Activated CD4-positive, alpha-beta T cell treated with anti-CD3 and anti-CD28 coated beads, Interleukin-2, amount 10 ng/mL, durations not matched to agents 7 days and 5 days (primary cell): ENCODE measurements at places on chromosomes 4 and X.
A peak's percentile ranks its signal among the peaks of the same experiment; 100 is the strongest.

DNA sequence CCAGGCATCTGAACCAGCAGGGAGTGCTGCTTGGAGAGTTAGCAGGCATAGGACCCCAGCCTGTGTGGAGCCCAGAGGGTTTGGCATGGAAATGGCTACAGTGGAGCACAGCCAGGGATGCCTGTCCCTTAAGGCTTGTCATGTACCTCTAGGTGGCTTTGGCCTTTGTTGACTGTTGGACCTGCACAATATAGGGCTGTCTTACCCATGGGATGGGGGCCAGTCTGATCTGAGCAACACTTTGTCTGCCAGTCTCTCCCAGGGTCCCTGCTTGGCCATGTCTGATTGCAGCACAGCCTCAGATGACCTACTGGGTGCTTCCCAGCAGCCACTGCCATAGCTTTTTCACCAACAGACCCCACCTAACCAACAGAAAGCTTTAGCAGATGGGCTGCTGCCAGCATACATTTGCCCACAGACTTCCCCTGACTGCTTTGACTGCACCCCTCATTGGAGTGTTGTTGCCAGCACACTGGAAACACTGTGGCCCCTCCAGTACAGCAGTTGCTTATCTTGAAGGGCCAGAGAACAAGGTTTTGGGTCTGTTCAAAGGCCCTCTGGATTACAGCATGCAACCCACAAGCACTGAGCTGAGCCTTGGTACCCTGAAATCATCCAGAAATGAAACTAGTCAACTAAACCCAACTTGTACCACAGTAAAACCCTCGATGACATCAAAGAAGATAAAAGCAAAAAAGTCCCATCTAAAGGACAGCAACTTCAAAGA lies 22.1 kb downstream of the ANAPC10 start:
- no peak for DNase-seq

- DNase-seq: no peak
Observed at GRCh38 chr4:89324671-89325070, 17.1 kb upstream of the GPRIN3 start.

GRCh38 chr4:106032851-106033286 lies 137.6 kb downstream of the NPNT start:
- DNase-seq: no peak

- DNase-seq: no peak
Observed at GRCh38 chrX:106467422-106467821, 144.4 kb upstream of the RADX start.

- DNase-seq: peak; percentile 59
Observed at GRCh38 chr4:2787230-2788100, 5.4 kb upstream of the SH3BP2 start.

- no peak for DNase-seq
Observed at GRCh38 chrX:114889481-114889880, 127.9 kb downstream of the IL13RA2 start.

GRCh38 chr4:76326515-76326914 lies 20.0 kb downstream of the STBD1 start:
- DNase-seq: no peak

GRCh38 chr4:119162174-119162573 lies 26.5 kb downstream of the MYOZ2 start:
- no peak for DNase-seq

GRCh38 chr4:121062521-121062920 lies 9.8 kb downstream of the NDNF start:
- DNase-seq: no peak

- DNase-seq: no peak
Observed at GRCh38 chr4:77742054-77742453, 77.1 kb downstream of the CNOT6L start.

- peak; percentile 18 for DNase-seq
Observed at GRCh38 chrX:46912603-46913491, 626 bp downstream of the JADE3 start.

DNA sequence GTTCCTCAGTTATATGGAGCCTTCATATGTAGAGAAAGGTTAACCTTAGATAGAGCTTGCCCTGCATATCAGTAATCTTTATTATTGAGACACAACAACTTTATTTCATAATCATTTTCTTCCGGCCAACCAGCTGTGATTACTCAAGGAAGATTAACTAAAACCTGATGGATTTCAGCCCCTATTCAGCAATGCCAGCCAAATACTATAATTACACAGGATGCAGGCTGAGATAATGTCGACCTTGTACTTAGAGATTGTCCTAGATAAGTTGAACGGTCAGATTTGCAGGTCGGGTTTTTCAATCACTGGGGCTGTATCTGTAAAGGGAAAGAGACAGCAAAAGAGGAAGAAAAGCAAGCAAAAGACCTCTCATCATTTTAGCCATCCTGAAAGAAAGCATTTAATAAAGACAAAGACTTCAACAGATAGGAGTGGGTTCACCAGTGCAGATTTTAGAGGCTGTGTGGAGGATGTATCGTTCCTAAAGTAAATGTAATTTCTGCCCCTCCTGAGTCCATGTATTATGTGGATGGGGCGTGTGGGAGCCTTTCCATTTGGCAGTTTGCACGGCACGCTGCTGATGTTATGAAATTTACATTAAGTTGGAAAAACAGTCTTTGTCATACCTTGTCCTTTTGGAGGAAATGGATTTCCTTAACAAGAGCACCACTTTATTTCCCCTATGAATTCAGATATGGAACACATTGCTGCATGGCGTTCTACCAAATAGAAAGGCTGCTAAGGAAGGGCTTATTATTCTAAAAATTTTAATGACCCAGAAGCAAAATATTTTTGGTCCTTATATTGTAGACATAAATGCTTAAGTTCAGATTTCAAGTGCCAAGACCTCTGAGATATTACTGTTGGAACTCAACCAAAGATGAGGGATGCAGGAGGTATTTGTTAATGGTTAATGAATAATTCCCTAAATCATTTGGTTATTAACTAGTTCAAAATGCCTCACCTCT lies 496.7 kb downstream of the SPRY1 start:
- no peak for DNase-seq

GRCh38 chrX:31170792-31171191 lies 99.0 kb upstream of the FTHL17 start:
- DNase-seq: no peak

GRCh38 chr4:75737398-75737797 lies 13.0 kb downstream of the USO1 start:
- DNase-seq: no peak

DNA sequence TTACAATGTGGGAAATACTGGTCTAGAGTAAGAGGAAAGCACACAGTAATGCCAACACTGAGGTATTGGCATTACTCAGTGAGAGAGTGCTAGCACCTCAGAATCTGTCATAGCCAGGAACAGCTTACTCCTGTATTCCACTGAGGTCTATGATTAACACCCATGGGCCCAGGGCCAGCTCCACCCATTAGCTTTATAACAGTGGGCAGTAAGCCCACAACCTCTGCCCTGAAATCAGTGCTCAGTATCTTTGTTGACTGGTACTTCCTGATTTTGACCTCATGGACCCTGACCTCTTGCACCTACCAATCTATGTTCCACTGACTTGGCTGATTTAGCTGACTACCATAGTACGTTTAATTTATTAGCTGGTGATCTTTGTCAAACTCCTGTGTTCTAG lies 56.1 kb downstream of the LANCL3 start:
- no peak for DNase-seq

DNA sequence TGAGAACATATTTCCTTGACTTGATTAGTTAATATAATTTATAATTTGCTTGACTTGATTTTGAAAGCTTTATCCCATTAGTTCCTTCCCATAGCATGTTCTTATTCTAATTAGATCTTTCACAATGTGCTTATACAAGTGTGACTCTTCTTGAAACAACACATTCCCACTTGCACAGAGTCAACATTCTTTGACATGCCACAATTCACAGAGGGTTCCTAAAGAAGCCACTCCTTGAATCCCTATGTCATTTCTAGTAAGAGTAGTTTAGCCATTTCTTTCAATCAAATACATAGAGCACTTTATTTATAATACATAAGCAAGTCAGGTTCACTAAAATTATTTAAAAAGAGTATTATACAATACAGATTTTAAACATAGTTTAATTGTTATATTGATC lies 228.9 kb upstream of the GRID2 start:
- no peak for DNase-seq

- DNase-seq: no peak
Observed at GRCh38 chrX:46601283-46601682, 27.7 kb downstream of the CHST7 start.

- DNase-seq: no peak
Observed at GRCh38 chrX:19931146-19931545, 43.7 kb upstream of the SH3KBP1 start.

DNA sequence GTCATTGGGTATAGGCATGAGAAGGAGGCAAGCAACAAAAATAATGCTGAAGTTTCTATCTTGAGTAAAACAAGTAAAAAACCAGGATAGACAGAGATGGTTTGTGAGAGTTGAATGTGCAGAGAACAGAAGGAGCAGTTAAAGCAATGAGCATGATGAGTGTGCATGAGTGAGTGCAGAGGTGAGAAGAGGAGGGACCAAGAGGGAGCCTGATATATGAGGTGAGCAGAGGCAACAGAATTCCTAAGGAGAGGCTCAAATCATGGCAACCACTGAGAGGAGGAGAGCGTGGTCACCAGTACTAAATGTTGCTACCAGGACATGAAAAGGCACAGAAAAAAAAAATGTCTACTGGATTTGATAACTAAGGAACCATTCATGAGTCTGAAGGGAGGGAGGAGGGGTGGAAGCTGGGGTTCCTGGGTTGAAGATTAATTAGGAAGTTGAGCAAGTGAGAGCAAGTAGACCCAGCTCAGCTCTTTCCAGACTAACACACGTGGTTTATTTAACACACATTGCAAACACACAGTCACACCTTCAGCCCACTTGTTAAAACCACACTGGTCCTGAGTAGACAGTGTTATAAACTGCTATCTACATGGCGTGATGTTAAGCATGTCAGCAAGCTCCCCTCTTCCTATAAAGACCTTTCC lies 69.0 kb upstream of the IQCM start:
- DNase-seq: no peak

GRCh38 chrX:141467442-141467841 lies 117.1 kb downstream of the SPANXA1 start:
- DNase-seq: no peak

DNA sequence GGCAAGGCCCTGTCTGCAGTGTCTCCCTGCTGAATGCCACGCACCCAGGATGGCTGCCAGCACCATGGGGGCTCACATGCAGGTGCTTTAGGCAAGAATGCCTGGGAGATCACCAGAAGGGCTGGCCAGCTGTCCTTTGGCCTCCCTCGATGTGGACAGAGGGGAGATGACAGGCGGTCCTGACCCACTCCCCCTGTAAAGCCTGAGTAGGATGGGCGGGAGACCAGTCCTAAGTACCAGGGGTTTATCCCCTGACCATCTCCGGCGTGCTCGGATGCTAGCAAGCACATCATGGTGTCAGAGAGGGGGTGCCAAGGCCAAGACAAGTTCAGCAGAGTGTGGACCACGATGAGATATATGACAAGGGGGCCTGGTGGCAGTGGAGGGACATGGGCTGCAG lies 5.3 kb downstream of the PDZD4 start:
- no peak for DNase-seq

- no peak for DNase-seq
Observed at GRCh38 chrX:2863646-2864045, 34.9 kb downstream of the GYG2 start.

- no peak for DNase-seq
Observed at GRCh38 chr4:133808151-133808550, 393.4 kb downstream of the PABPC4L start.

DNA sequence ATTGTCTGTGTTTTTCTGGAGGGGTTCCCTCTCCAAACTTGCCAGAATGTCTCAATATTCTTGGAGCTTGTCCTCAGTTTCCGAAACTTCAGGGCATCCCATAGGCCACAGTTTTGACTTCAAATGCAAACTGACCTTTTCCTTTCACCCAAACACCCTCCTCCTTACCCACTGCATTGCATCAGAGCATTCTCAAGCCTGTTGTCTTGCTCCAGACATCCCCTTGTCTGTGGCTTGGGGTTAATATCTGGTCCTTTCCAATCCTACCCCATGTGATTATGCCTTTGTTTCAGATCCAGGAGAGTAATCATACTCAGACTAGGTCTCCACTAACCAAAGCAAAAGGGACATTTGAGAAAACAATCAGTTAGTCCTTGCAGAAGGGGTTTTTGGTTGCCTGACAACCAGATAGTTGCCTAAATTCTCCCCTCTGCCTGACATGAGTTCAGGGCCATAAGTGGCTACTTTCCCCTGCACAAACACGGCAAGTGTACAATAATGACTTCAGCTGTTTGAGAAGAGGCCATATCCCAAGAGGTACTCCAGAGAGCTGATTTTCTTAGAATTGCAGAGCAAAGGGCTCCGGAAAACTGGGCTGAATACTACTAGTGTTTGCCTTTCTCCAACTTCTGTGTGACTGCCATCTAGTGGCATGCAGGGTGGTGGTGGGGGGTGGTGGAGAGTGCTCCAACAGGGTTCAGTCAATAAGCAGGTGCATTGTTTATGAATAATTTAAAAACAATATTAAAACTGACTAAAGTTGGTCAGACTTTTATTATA lies 130.2 kb downstream of the CHRDL1 start:
- peak; percentile 14 for DNase-seq

DNA sequence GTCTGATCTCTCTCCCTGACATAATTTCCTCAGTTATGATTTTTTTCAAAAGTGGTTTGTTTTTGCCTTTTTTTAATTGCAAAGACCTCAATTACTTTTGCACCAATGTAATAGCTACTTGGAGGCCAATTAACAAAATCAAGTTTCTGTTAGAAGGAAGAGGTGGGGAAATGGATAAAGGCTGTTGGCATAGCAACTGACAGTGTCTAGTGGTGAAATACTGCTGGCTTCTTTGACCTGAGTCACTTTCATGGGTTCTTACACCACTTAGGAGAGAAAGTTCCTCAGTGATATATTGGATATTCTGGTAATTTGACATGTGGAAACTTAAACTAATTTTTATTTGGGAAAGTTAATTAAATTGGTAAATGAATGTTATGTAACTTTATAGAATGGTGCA lies 26.5 kb upstream of the ATP8A1 start:
- DNase-seq: no peak

DNA sequence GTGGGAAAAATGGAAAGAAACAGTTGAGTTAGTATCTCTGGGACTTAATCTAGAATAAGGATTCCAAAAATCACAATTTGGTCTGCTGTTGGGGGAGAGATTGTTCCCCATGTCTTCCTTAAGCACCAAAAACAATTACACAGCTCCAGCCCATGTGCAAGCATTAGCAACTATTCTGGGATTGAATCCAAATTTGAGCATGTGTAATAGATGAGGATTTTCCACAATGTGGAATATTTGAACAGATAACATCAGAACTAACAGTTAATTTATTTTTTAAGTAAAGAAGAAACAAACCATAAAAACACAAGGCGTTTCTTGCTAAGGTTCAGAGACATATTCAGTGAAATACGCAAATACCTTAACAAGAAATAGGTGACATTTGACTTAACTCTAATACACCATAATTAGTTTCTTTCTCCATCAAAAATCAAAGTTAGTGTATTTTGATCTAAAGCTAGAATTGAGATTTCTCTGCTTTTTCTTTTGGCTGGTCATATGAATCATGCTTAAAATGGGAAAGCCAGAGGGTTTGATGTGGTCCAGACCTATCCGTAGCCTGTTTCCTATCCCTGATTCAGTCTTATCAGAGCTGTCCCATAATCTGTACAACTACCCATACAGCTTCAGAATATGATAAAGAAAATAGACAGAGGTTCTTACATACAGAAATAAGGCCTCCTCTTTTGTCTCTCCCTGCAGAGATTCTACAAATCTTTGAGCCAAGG lies 413.4 kb downstream of the PACRGL start:
- DNase-seq: no peak

- DNase-seq: no peak
Observed at GRCh38 chrX:21156632-21157031, 217.6 kb upstream of the CNKSR2 start.

GRCh38 chrX:104566681-104567501 lies 892 bp downstream of the IL1RAPL2 start:
- no peak for DNase-seq

- peak; percentile 28 for DNase-seq
Observed at GRCh38 chr4:109658871-109659410, 44.3 kb downstream of the CASP6 start.
